ENCODE measurements at places on chromosomes 7 and 10.
A peak's percentile ranks its signal among the peaks of the same experiment; 100 is the strongest.

- no peak for DNase-seq
These were observed 196.9 kb downstream of the CCSER2 start for GRCh38 chr10:84525120-84525806.

DNA sequence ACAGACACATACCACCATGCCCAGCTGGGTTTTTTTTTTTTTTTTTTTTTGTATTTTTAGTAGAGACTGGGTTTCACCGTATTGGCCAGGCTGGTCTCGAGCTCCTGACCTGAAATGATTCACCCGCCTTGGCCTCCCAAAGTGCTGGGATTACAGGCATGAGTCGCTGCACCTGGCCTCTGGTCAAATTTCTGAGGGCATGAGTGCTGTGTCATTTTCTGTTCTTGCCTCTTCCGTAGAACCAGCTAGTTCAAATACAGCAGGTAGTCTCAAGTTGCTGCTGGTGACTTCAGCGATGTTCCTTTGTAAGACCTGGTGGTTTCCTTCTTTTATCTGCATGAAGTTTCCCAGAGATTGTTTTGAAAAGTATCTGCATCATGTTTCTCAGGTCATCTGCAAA, 134.8 kb upstream of the SHH start:
- no peak for DNase-seq

DNA sequence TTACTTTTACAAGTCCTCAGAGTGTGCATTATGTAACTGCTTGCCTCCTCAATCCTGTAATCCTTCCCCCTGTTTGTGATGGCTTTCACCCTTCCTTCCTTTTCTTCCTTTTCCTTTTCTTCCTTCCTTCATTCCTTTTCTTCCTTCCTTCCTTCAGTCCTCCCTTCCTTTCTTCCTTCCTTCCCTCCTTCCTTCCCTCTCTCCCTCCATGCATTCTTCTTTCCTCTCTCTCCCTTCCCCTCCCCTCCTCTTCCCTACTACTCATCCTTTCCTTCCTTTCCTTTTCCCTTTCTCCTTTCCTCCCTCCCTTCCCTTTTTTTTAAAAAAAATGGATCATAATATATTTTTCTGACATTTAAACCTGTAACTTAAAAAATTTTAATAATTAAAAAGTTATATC, 22.2 kb upstream of the ABCA13 start:
- no peak for DNase-seq

DNA sequence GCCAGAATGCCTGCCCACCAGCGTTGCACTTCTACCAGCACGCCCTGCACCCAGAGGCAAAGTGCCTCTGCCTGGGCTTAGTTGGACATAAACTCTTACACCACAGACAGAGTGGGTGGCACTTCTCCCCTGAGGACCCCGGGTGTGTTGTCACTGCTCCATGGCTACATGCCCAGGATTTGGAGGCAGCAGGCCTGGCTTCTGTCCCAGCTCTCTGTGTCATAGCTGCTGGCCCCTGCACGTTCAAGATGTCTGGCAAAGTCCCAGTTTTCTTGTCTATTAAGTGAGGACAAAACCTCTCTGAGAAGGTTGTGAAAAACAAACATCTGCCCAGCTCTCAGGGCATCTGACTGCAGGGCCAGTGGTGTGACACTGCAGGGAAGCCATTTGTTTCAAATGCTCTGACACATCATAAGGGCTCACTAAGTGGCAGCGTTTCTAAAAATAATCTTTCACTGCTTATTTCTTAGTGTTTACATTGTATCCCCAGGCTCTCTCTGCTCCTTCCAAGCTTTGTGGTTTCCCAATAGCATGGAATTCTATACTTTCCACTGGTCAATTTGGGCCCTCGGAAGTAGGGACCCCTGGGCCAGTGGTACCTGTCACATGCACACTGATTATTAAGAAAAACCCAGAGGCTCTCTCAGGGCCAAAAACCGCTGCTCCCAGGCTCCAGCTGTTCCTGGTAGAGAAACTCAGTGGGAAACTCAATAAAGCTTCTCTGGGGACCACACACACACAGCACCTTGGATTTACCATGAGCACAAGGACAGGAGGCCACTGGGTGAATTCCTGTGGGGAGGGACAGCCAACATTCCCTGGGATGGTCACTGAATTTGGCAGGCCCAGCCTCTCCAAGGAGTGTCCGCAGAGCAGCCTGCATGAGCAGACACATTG, 86.2 kb upstream of the ANLN start:
- DNase-seq, result peak; percentile 86

DNA sequence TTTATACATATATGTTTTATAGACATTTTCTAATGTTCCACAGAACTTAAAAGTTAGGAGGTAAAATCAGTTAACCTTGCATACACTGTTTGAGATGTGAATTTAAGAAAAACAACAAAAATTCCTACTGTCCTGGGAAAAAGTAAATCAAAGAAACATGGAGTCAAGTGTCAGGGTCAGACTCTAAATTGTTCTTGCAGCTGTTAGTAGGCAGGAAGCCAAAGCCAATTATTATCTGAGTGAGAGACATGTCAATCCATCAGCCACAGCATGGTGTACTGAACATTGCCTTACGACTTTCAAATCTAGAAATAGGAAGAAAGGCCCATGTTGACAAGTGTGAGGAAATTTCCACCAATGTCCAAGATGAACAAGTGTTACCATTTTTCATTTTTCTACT, 461.2 kb upstream of the MBL2 start:
- no peak for DNase-seq

GRCh38 chr10:129727495-129727894, 236.6 kb downstream of the EBF3 start:
- DNase-seq, result no peak

DNA sequence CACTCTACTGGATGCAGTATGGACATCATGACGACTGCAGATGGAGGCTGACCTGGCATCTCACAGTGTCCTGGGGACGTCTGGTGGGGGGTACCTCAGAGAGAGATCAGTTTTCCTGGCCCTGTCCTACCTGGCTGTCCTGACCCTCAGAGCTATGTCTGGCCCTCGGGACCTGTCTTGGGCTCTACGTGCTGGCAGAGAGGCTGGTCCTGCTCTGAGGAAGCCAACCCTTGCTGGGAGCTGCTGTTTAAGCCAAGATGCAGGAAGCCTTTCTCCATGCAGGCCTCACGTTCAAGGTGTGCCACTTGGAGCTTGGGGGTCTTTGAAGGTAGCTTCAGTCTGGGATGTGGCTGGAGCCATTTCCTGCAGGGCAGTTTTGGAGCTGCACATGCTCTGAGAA, 42.1 kb upstream of the CXCL12 start:
- no peak for DNase-seq

GRCh38 chr10:110649347-110650264, 5.5 kb downstream of the RBM20 start:
- DNase-seq, result peak; percentile 6

GRCh38 chr7:110050785-110051184, 1040.1 kb upstream of the LRRN3 start:
- DNase-seq, result no peak

DNA sequence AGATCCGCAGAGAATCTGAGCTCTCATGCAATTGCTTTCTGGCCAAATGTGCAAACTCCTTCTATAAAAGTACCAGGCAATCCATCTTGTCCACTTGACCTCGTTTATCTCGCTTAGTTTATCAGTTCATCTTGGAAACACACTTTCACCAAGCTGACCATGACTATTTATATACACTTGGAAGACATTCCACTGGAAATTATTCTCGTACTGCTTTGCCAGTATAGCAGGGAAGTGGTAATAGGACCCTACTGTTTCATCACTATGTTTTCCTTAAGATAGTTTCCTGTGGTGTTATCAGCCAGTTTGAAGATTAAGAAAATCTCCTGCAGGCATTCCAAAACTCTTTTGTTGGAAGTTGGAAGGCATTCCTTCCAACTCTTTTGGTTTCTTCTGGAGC, 115.3 kb upstream of the FAM171A1 start:
- DNase-seq, result no peak

DNA sequence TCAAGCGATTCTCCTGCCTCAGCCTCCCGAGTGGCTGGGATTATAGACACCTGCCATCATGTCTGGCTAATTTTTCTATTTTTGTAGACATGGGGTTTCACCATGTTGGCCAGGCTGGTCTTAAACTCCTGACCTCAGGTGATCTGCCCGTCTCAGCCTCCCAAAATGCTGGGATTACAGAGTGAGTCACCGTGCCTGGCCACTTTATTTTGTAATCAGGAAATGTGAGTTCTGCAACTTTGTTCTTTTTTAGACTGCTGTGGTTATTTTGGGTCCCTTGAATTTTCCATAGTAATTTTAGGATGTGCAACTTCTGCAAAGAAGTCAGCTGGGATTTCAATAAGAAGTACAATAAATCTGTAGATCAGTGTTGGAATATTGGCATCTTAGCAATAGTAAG, 96.8 kb downstream of the CYTH3 start:
- DNase-seq, result no peak

- DNase-seq, result no peak
These were observed 145.1 kb downstream of the GNAI1 start for GRCh38 chr7:80279760-80280159.

DNA sequence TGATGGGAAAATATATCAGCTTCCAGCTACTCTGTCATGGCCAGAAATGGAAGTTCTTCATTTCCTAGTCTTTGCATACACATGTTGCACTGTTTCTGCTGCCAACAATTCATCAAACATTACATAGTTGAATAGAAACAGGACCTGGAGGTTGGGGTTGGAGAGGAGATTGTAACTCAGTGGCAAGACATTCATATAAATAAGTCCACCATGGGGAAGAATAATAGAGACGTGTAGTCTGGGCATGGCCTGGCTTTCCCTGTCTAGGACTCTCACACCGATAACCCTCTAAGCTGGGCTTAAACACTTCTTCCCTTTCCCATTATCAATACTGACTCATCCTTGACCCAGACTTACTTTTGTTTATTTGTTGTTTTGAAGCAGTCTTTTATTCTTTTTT, 155.7 kb downstream of the PLPP4 start:
- no peak for DNase-seq
